ENCODE measurements at places on chromosomes 16 and 17.

DNA sequence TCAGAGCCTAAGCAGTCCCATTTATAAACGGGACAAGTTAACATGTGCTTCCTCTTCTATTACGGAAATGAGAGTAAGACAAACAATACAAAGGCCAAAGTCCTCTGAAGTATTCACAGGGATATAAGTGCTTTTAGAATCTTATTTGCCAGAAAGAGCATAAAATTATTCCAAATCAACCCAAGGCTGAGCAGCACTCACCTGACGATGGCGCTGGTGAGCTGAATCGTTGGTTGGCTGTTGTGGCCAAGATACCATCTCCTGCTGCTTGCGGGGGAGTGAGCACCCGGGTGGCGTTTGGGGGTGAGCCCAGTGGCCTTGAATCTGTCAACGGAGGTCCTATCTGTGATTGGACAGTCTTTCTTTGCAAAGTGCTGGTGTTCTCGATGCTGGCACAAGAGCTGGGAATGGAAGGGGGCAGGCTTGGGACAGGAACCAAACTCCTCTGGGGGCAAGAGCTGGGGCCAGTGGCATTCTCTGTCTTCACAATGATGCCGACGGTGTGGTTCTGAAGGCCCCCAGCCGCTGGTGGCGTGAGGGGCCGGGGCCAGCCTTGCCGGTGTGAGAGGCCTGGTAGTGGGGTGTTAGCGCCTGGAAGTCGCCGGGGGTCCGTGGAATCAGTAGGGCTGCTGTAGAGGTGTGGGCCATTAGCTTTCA lies 9.5 kb upstream of the DHRS13 start:
- DNase-seq = no peak

DNA sequence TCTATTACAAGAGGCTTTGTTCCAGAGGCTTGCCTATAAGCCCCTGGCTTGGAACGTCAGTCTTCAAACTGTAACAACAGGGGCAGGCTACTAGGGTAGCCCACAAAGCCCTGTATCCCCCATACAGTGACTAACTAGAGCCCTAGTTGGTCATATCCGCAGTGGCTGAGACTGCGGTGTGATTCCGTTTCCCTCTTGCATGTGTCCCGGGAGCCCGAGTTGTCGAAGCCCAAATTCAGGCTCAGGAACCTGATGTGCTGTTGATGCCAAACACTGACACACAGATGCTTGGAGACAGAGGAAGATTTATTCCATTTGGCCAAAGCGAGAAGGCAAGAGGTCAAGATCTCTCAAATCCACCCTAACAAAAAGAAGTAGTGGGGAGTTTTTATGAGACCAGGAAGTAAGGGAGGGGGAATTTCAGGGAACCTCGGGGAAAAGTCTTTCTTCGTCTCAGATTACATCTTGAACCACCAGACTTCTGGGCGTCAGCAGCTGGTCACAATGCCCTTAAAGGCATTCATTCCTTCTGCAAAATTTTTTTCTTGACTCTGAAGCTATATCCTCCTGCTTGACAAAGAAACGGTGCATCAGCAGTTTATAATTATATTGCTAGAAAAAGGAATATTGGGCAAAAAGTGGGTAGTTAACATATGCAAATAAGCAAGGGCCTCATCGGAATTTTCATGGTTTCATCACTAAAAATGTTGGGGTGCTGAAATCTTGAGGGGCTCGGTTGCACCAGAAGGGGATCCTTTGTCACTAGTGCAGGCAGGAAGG lies 879 bp downstream of the SLFN5 start:
- peak; percentile 33 for DNase-seq

DNA sequence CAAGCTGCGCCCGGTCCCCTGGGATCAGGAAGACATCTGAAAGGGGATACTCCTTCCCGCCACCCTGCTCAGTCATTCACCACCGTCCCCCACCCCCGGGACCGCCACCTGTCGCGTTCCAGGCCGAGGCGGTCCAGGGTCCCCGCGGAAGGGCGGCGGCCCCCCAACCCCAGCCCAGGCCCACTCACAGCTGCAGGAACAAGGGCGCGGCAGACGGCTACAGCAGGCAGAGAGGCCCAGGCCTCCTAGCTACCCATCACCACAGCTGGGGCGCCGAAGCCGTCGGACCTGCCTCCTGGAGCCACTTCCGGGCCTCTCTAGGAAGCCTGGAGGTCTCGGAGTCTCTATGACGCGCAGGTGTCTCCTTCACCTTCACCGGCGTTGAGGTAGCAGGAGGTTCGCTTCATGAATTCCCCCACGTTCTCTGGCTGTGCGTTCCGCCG lies at the start of gene SDR42E1:
TSS of gene SDR42E1 (minus strand) at position 272 of the 443 bp plus-strand sequence. CDS start 10,612 bp downstream, outside the sequence.
- peak; percentile 47 for DNase-seq

- DNase-seq = no peak
Measured at GRCh38 chr17:40765657-40766056, 6.3 kb downstream of the KRT26 start.

GRCh38 chr16:56370875-56371659 lies 54.3 kb downstream of the AMFR start:
- no peak for DNase-seq

DNA sequence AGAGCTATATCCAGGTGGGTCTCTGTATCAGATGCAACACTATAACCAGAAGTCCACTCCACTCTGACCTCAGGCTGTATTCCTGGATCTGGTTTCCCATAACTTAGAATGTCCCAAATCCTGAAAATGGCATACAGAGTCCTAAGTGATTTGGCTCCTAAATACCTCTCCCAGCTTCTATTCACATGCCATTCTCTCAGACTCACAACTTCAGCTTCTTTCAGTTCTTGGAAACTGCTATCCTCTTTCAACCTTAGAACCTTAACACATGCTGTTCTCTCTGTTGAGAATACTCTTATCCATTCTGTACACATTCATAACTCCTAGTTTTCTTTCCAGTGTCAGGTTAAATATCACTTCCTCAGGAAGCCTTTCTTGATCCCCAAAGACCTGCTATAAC lies 132.0 kb downstream of the BRIP1 start:
- no peak for DNase-seq

DNA sequence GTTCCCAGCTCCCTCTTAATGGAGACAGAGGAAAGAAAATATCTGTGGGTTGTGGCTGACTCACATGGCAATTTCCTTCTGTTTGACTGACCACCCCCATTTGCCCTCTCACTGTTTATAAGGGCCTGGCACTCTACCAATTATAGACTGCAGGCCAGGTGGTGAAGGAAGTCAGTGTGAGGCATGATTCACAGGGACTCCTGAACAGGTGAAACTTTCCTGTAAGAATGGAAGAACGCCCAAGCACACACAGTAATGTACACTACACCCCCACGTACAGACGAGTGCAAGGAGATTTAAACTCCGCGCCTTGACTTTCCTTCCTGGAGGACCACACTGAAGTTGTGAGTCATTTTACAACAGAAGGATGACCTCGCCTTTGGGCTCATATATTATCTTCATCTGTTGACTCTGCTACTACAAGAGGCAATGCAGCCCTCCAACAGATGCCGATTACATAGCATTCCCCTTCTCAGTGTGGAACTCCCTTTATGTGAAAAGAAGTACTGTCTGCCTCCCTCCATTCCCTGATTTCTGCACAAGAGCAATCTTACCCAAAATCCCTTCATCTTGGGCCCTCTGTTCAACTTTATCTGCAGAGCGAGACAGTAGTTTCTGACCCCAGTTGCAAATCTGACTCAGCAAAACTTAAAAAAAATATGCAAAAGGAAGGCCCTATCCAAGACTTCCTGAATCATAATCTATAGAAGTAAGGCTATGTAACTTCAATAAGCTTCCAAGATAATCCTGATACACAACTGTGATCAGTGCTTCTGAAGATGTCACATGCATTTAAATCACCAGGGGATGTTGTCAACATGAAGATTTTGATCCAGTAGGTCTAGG lies 163.6 kb downstream of the SHISA6 start:
- no peak for DNase-seq

DNA sequence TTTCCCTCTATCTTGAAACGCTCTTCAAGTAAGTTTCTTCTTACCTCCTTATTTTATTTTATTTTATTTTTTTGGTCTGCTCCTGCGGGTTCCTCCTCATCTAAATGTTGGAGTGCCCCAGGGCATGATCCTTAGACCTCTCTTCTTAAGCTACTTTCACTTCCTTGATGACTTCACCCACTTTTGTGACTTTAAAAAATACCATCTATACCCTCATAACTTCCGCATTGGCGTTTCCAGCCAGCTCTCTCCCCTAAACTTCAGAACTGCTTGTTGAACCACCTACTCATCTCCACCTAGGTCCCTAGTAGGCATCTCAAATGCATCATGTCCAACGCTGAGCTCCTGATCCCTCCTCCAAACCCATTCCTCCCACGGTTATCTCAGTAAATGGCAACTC lies 51.4 kb upstream of the NFAT5 start:
- DNase-seq = no peak

GRCh38 chr17:19385521-19385983 lies 1.4 kb downstream of the MFAP4 start:
- no peak for DNase-seq

DNA sequence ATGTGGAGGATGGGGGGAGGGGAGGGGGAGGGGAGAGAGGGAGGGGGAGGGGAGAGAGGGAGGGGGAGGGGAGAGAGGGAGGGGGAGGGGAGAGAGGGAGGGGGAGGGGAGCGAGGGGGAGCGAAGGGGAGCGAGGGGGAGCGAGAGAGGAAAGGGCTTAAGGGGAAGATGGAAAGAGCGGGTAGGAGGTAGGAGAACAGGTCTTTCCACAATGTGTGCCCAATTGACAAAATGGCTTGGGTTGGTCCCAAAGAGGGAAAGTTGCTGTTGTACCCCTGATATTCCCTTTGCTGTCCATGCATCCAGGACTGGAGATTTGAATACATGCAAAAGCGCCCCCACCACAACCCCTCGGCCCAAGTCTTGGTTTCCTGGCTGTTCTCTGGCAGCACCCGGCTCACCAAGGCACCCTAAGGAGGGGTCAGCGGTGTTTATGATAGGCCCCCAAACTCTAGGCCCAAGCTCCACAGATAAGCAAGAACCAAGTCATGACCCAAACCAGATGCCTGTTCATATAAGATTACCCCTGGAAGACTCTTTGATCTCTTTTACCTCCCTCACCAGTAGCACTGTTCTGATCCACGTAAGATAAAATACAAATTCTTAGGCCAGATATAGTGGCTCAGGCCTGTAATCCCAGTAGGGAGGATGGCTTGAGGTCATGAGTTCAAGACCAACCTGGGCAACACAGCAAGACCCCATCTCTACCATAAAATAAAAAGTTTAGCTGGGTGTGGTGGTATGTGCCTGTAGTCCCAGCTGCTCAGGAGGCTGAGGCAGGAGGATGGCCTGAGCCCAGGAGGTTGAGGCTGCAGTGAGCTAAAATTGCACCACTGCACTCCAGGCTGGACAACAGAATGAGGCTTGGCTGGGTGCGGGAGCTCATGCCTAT lies 119.6 kb downstream of the ZFHX3 start:
- no peak for DNase-seq

DNA sequence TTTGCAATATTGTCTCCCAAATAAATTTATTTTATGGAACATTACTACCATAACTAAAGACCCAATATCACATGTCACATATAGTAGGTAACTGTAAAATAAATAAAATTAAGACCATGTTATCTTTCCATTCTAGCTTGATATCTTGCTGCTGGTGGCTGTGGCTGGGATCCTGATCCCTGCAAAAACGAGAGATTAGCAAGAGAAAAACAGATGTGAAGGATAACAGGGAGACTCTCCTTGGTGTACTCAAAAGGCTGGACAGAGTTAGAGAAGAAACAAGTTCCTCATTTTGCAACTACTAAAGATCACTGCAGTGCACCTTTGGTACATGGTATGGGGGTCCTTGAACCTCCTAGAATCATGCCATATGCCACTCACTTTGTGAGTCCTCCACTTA lies 49.7 kb downstream of the ARHGAP27 start:
- DNase-seq = no peak

GRCh38 chr16:600781-601180 lies 10.9 kb downstream of the RAB40C start:
- DNase-seq = no peak

DNA sequence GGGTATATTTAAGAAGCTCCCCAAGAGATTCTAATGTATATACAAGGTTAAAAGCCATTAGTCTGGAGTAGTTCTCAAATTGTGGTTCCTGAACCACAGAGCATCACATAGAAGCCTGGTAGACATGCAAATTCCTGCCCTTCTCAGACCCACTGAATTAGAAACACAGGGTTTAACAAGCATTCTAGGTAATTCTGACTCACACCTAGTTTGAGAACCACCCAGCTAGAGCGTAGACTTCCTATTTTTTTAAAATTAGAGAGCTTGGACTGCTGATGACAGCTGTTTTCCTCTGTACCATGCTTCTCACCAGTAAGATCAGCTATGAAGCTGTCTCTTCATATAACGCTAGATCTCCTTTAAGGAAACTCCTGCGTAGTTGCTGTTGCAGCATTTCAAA lies 50.6 kb downstream of the HS3ST3B1 start:
- DNase-seq = no peak

- no peak for DNase-seq
Measured at GRCh38 chr16:5207001-5207523, 109.5 kb upstream of the EEF2KMT start.

GRCh38 chr17:3318336-3318735 lies 20.2 kb upstream of the OR3A1 start:
- no peak for DNase-seq

- no peak for DNase-seq
Measured at GRCh38 chr16:50071075-50071671, 5.4 kb downstream of the HEATR3 start.

GRCh38 chr17:75507733-75508719 lies 7.3 kb downstream of the CASKIN2 start:
- DNase-seq = no peak

DNA sequence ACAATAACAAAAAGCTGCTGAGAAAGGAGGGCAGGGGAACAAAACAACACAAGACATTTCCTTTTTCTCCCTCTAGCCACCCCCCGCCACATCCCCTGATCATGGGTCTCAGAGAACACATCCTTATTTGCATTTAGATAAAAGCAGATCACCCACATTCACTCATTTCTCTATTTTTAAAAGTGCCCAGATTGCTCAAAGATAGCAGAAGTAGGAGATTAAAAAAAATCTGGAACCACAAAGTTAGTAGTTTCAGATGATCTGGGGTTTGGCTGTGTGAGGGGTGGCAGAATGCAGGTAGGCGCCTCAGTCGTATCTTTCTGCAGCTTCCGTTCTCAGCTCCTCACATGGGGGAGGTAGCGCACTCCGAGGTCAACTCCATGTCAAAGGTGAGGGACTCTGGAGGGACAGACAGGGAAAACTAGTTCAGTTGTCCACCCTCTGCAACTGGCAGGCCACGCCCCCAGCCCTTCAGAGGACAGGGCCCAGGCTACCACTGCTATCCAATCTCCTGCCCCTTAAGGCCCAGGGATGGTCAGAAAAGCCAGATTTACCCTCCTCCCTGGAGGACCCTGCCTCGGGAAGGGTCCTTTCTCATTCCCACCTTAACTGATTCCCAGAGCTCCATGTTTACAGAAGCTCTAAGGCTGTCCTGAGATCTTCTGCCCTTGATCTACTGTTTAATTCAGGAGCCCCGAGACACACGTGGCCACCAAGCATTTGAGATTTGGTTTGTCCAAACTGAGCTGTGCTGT lies 27.3 kb downstream of the STAT5A start:
- no peak for DNase-seq

- peak; percentile 66 for DNase-seq
Measured at GRCh38 chr16:27426423-27427408, 24.7 kb downstream of the IL21R start.

Measured in stimulated activated CD4-positive, alpha-beta T cell treated with anti-CD3 and anti-CD28 coated beads, Interleukin-1b, Interleukin-23, amount 100 ng/mL, for 24 hours (primary cell).